ENCODE measurements at places on chromosomes 4 and X.

- DNase-seq = no peak
Measured at GRCh38 chrX:132748909-132749308, 209.5 kb downstream of the HS6ST2 start.

DNA sequence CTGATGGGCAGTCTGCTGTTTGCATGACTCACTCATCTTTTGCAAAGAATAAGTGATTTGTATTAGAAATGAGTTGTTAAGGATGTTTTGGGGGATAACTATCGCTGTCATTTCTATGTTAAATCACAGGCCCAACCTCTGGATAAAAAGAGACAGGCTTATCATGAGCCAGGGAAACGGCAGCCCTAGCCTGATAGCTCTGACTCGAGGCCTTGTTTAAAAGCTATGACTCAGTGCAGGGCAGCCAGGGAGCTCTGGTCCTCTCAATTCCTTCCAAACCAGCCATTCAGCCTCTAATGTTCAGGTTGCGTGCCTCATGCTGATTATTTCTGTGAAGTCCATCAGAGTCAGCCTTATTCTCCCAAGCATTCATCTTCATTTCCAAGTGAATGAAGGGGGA lies 305.9 kb upstream of the HAND2 start:
- DNase-seq = peak; percentile 52

GRCh38 chr4:153023692-153024394 lies 87.7 kb downstream of the FHDC1 start:
- DNase-seq = peak; percentile 17

- no peak for DNase-seq
Measured at GRCh38 chr4:185709802-185710486, 102.0 kb downstream of the SORBS2 start.

GRCh38 chr4:1413687-1414479 lies 7.6 kb upstream of the NKX1-1 start:
- no peak for DNase-seq

- DNase-seq = no peak
Measured at GRCh38 chr4:8778291-8778690, 93.3 kb downstream of the HMX1 start.

DNA sequence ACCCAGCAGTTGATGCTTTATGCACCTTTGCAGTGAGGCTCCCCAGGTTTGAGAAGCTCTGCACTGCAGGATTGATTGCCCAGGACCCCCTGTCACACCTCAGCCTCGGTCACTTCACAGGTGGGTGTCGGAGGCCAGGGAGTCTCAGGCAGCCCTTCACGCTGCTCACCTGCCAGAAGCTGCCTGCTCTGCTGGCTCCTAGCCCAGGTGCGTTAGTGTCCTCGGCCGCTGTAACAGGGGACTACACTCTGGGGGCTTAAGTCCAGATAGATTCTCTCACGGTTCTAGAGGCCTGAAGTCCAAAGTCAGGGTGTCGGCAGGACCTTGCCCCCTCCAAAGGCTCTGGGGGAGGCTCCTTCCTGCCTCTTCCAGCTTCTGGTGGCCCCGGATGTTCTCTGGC lies 79.9 kb downstream of the CPZ start:
- no peak for DNase-seq

GRCh38 chr4:4847011-4847410 lies 12.5 kb upstream of the MSX1 start:
- DNase-seq = no peak

- peak; percentile 1 for DNase-seq
Measured at GRCh38 chrX:129495900-129496299, 27.4 kb downstream of the SMARCA1 start.

GRCh38 chr4:145298885-145299284 lies 118.5 kb upstream of the OTUD4 start:
- DNase-seq = no peak

- no peak for DNase-seq
Measured at GRCh38 chr4:26723216-26723615, 137.4 kb upstream of the STIM2 start.

DNA sequence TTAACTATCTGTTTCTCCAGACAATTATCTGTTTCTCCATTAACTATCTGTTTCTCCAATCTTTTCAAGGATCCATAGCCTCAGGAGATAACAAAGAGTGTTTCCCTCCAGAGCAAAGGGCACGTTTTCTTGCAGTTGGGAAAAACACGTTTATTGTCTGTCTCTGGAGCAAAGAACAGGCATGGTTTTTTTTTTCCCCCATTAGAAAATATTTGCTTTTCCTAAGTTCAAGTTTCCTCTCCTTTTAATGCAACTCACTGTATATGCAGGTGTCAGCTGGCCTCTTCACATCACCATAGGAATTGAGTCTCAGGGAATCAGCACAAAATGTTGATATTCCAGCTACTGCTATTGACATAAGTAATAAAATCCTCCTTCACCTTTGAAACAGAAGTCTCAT lies 984.4 kb downstream of the RAB28 start:
- no peak for DNase-seq

GRCh38 chr4:27318740-27319139 lies 458.1 kb downstream of the STIM2 start:
- DNase-seq = peak; percentile 64

GRCh38 chr4:57233386-57233785 lies 123.2 kb upstream of the IGFBP7 start:
- no peak for DNase-seq

DNA sequence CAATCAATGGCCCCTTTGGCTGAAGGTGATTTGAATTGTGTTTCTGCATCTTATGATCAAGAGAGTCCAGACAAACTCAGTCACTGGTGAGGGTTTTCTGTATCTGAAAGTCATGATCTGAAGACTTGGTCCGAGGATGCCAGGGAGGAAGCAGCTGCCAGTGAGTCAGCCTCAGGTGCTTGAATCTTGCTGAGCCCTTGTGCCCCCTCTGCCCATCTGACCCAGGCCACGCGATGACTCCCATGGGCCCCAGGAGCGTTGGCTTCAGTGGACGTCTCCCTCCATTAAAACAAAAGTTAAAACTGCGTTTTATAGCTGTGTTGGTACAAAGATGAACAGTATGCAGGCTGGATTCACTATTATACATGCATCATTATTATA lies 62.0 kb downstream of the HTRA3 start:
- DNase-seq = peak; percentile 38

DNA sequence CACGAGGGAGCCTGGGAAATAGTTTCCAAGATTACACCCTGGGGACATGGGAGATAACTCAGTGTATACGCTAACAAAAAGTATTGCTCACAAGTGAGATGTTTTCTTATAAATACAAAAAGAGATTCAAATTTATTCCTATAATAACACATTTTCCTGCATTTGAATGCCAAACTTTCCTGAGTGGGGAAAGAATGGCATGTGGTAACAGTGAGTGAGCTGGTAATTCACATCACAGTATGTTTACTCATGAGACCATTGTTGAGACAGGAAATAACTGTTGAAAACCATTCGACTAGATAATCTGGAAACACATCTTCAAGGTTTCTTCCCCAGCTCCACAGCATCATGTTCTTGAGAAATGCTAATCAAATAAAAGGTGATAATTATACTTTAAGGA lies 109.1 kb downstream of the TASL start:
- DNase-seq = no peak

DNA sequence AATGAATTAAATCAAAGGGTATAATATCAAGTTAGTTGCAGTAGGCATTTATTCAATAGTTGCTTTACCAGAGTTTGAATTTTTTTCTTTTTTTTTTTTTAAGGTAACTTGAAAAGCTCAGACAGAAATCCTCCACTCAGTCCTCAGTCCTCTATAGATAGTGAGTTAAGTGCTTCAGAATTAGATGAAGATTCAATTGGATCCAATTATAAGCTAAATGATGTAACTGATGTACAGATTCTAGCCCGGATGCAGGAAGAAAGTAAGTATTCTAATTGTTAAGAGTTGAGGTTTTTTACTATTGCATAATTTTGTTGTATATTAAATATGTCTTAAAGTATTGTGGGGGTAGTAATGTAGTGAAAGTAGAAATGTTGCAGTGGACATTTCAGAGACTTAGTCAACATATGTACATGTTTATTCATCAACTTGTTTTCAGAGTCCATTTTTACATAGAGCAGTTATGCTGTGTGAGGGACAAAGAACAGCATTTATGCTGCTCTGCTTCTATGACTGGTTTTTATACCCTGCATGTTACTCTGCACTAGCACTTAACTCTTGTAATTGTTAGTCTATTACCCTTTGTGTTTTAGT lies 38.4 kb downstream of the SLAIN2 start:
- DNase-seq = no peak

DNA sequence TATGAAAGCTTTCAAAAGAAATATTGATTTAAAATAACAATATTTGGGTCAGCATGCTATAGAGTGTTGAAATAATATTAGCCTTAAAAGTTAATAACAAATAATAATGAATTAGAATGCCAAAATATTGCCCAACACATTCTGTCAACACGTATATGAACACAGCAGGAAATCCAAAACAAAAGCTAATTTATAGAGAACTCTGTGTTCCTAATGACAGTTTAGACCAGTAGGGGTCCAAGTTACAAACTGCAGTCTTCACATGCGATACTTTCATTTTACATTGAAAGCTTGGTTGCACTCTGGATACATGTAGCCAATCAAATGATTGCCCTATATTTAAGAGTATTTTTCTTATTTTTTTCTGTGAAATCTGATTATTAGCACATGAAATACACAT lies 274.4 kb downstream of the DCTD start:
- no peak for DNase-seq

GRCh38 chrX:71184092-71184491 lies 38.9 kb upstream of the GJB1 start:
- no peak for DNase-seq

DNA sequence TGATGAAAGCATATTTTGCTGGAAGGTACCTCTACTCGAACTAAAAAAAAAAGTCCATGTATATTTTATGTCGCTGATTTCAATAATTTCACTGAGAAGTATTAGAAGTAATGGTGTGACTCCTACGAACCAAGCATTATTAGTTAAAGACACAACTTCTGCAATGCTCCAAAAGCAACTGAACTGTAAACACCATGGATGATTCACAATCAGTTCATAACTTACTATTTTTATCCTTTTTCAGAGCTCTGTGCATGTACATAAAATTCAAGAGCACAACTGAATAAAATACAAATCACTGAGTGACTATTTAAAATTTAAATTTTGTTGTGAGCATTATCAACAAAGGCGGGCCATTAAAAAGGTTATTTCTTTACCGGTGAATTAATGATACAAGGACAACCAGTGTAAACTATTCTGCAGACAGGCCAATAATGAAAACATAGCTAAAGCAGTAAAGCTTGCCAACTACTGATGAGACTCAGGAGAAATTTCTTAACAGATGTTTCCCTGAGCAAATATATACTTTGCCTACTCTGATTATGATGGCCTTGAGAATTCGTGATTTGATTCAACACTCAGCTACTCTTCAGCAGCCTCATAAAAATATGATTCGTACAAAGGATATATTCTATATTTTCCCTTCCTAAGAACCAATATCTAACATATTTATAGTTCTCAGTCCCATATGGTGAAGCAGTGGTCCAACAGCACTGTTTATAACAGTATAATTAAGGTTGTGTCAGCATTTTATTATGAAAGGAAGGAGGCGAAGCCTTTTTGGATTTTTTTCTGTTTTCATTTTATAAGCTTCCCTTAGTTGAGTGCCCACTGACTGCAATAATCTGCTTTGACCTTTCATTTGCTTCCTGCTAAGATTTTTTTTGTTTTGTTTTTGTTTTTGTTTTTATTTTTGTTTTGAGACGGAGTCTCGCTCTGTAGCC lies 62.8 kb upstream of the NEIL3 start:
- DNase-seq = no peak

DNA sequence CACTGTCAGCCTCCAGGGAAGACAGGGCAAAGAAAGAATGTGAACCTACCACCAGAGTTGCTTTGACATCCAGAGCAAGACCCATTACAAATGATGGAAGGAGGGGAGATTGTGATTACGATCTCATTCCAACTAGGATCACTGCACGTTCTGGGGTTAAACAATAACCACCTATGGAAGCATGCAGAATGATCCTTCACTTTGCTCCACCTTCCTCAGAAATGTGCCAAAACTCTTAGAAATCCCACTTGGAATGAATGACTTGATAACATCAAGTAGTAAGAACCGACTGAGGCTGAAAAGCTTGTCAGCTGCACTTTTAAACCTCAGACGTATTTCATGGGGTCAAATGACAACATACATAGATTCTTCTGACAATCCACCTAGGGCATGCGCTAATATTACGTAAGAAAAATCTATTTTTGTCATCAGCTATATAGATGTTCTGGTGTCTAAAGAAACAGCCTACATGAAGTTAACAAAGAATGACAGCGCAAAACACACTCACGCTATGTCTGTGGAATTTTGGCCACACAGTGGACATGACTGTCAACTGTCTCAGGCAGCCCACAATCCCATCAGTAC lies 3.5 kb upstream of the STS start:
- no peak for DNase-seq

- no peak for DNase-seq
Measured at GRCh38 chr4:170687751-170688150, 598.0 kb upstream of the AADAT start.

GRCh38 chr4:139301821-139302611 lies at the start of gene NDUFC1:
Gene NDUFC1 (minus strand): TSS chr4:139302477. CDS start chr4:139295798, 6,679 bp downstream.
- peak; percentile 58 for DNase-seq

GRCh38 chr4:39023059-39023458 lies 9.2 kb downstream of the TMEM156 start:
- DNase-seq = no peak

GRCh38 chr4:25308761-25309160 lies 3.8 kb upstream of the ZCCHC4 start:
- DNase-seq = peak; percentile 36

All from HT1080 (cell line).